Kidney (tissue), 22 donors: ENCODE measurements at places on chromosomes 2 and 18. TPM values are rescaled to one million over a fixed set of nuclear protein-coding genes. Genes with fewer than 3 reads are reported as not detected.

- no peak for DNase-seq
Observed at GRCh38 chr18:77560341-77560992, 310.8 kb downstream of the GALR1 start.

DNA sequence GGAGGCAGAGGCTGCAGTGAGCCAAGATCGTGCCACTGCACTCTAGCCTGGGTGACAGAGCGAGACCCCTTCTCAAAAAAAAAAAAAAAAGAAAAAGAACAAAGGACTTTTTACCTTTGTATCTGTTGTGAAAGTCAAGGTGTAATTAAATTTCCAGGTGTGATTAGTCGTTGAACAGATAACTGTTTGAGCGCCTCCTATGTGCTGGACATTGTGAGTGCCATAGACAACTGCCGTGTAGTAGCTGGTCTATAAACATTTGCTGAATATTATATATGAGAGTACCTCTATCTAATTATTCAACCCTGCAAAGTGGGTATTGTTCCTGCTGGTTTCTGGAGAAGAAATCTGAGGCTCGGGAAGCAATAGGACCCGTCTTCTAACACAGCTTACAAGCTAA is 71.8 kb downstream of the ASAP2 start:
- DNase-seq = no peak

DNA sequence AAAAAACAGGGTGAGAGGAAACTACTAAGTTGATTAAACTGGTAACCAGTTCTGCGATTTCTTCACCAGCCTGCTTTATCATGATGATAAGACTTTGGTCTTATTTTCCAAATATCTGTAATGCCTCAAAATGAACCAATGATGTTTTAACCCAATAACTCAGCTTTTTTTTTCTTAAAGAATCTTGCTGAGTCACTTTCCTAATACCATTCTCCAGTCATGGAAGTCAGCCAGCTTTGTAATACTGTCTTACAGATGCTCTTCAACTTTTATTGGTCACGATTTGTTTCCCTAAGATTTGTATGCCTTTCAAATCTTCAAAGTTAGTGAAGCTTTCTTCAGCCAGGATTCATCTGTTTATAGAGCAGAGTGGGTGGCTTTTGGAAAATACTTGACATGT is 47.7 kb upstream of the SMIM21 start:
- peak; percentile 39 for DNase-seq

- DNase-seq = no peak
Observed at GRCh38 chr2:56148825-56149224, 35.0 kb upstream of the CCDC85A start.

DNA sequence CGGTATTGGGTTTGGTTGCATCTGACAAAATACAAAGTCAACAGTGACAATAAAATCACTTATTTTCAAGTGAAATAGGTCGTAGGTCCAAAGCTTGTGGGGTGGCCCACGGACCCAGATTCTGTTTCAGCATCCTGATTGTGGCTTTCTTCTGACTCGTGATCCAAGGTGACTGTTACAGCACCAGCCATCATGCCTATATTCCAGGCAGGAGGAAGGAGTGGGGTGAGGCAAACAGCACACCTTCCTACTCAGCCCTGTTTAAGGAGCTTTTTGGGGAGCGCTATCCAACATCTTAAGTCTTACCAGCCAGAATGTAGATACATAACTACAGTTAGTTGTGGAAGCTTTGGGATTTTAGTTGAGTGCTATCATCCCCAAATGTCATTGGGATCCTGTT is 8.7 kb upstream of the SNORC start:
- no peak for DNase-seq

DNA sequence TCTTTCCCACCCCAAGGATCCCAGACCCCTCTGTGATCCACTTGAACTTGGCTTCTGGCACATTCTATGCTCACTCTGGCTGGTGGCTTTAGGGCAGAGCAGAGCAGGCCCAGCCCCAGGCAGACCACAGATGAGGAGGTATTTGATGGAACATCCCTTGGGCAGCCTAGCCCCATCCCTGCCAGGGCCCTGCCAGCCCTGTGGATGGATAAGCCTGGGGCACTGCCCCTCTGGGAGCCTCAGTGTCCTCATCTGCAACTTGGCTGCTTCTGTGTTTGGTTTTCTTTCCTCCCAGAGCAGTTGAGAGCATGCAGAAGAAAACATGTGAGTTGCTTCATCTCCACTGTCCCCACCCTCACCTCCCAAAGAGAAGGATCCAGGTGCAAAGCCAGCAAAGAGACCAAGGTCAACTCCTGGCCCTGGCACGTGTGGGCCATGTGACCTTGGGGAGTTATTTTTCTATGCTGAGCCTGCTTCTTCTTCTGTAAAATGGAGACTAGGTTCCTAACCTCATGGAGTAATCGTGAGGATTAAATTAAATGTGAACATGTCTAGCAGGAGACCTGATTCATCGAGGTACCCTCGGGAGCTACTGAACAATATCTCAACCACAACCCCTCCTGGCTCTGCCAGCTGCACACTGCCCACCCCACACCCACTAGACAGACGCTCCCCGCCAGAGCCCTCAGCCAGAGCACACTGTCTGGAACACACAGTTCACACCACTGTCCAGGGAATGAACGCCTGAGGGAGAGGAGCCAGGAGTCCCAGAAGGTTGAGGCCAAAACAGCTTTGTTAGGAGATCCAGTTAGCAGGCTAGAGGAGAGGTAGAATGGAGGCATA is 14.6 kb upstream of the TNS1 start:
- no peak for DNase-seq

DNA sequence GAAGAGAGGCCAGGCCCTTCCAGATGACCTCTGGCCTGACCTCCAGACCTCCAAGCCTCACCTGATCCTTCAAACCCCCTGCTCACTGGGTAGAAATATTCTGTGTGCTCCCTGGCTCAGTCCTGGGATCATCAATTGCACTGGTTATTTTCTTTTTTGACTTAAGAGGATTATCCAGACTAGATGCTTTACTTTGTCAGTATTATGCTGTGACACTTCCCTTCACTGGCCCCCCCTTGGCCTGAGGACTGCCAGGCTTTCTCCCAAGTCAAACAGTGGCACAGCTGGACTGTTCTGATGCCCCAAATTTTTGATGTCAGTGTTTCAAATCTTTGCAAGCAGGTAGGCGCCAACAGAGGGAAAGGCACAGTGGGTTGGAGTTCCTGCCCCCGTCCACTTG is 156.3 kb upstream of the SKOR2 start:
- no peak for DNase-seq

DNA sequence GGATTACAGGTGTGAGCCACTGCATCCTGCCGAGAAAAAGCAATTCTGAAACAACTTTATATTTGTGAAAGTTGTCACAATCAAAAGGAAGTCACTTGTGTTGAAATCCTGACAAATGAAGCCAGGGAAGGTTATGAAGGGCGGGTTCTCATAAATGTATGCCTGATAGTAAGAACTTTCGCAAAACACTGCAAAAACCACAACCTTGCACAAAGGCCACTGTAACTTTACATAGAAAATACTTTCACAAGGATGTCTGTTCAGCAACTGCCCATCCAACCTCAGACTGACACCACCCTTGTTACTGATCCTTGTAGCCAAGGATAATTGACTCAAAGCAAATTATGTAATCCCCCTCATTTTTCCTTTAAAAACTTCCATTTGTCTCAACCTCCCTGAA is 90.6 kb downstream of the SLC4A3 start:
- no peak for DNase-seq

The ST6GAL2 gene
- total RNA-seq = 1.2 TPM

The MAB21L4 gene
- total RNA-seq = 6.1 TPM

The ANKRD30B gene
- total RNA-seq = not detected

The RNF125 gene
- total RNA-seq = 6.0 TPM
